ENCODE measurements at places on chromosomes 4 and X.

GRCh38 chr4:83128240-83128929, 13.9 kb upstream of the PLAC8 start:
- DNase-seq, result no peak

DNA sequence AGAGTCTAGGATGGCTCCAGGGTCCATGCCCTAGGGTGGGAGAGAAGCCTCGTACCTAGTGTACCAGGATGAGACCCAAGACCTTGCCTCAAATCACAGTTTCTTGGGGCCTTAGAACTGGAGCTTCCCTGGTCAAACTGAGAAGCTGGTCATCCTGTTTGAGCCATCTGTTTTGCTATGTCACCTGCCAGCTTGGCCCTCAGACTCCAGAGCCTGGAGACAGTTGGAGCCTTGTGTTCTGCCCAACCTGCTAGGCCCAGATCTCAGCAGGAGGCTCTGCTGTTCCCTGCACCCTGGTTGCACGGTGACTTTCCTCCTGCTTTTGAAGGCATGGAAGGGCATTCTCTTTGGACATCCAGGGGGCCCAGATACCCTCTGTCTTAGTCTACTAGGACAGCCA, 206.3 kb upstream of the ATP6AP2 start:
- no peak for DNase-seq

DNA sequence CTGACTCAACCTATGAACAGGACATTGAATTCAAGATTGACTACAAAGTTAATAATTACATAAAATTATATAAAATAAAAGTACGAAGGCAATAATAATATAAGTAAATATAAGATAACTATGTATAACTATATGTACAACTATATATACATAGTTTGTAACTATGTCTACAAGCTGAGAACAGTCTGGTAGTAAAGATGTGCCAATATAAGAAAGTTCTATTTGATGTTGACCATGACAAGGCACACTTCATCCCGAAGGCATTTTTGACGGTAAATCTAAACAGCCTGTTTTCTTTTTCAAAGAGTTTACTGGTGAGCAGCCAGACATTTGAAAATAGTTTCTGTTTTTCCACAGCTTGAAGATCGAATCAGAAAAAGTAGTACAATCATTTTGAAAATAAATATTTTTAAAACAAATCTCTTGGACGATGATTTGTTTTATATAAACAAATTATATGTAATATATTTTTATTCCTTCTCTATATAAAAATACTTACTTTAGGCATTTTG, 112.9 kb downstream of the CEP44 start:
- DNase-seq, result no peak

- DNase-seq, result no peak
Observed at GRCh38 chr4:155659176-155659575, 7.5 kb upstream of the GUCY1A1 start.

DNA sequence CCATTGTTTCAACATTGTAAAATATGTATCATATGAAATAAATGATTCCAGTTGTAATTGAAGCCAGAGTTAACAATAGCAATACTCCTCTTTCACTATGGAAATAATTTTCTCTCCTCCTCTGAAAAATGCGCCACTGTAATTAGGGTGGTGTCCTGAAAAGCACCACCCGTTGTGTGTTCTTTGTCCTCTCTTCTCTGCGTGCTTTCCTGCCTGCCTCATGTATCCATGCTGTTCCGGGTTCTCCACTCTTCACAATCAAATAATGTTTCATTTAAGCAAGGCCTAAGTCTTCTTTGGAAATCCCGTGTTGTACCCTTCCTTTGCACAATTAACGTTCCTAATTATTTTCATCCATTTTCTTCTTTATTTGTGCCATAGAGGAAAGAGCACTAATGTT, 293.3 kb downstream of the ADGRL3 start:
- DNase-seq, result no peak

- no peak for DNase-seq
Observed at GRCh38 chrX:53284684-53285447, 3.5 kb upstream of the IQSEC2 start.

DNA sequence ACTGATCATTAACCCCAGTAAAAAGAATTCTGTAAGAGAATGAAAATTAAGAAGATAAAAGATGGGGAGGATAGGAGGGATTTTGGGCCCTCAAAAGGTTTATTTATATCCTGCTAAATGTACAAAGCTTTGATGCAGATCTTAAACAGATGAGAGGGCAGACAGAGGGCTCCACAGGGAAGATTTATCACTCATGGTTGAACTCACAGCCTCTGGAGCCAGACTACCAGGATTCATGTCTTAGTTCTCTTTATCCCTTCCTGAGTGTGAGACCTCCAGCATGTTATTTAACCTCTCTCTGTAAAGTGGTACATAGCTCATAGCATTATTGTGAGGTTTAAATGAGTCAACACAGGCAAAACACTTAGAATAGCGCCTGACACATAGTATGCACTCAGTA, 74.4 kb downstream of the SOWAHB start:
- no peak for DNase-seq

GRCh38 chrX:125681507-125681906, 361.8 kb downstream of the TEX13C start:
- no peak for DNase-seq

DNA sequence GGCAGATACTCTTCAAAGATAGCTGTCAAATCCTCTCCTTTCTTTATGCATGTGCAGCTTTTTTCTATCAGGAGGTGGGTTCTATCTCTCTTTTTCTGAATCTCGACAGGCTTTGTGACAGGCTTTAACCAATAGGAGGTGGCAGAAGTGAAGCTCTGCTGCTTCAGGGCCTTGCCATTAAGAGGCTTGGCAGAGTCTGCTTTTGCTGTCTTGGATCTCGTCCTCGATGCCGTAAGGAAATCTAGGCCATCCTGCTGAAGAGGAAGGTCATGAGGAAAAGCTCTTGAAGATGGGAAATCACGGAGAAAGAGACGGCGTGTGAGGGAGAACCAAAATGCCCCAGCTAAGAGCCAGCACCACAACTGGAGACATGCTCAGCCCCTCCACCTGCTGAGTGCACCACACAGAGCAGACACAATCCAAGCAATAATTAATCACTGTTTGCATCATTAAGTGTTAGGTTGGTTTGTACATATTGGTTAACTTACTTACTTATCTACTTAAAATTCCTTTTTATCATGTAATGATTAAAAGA, 92.2 kb downstream of the DDIT4L start:
- DNase-seq, result no peak

GRCh38 chr4:150002561-150002960, 75.7 kb upstream of the DCLK2 start:
- no peak for DNase-seq

- DNase-seq, result no peak
Observed at GRCh38 chr4:75830906-75831305, 71.3 kb downstream of the PPEF2 start.

DNA sequence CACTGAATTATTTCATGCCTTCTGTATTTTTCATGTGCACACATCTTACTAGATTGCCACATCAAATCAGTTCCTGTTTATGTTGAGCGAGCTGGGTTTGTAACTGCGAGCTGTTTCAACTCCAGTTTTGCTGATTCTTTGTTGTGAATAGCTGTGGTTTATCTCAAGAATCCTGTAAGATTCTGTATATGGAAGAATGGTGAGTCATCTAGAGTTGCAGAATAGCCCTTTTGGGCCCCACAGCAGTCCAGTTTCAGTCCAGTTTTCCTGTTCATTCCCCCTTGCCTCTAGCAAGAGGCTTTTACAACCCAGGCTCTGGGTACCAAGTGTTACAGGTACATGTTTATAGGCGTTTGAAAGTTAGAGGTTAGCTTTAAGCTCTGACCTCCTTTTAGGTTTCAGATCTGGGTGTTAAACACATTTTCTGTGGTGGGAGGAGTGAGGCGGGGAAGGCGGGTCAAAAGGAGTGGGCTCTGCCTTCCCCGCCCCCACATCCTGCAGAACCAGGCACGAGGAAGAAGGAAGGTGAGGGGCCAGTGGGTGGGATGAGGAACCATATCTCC, 32.7 kb downstream of the TBC1D14 start:
- DNase-seq, result peak; percentile 71

GRCh38 chrX:121886557-121886956, 839.1 kb downstream of the GLUD2 start:
- DNase-seq, result no peak

- DNase-seq, result no peak
Observed at GRCh38 chr4:123573866-123574508, 177.4 kb downstream of the SPRY1 start.

DNA sequence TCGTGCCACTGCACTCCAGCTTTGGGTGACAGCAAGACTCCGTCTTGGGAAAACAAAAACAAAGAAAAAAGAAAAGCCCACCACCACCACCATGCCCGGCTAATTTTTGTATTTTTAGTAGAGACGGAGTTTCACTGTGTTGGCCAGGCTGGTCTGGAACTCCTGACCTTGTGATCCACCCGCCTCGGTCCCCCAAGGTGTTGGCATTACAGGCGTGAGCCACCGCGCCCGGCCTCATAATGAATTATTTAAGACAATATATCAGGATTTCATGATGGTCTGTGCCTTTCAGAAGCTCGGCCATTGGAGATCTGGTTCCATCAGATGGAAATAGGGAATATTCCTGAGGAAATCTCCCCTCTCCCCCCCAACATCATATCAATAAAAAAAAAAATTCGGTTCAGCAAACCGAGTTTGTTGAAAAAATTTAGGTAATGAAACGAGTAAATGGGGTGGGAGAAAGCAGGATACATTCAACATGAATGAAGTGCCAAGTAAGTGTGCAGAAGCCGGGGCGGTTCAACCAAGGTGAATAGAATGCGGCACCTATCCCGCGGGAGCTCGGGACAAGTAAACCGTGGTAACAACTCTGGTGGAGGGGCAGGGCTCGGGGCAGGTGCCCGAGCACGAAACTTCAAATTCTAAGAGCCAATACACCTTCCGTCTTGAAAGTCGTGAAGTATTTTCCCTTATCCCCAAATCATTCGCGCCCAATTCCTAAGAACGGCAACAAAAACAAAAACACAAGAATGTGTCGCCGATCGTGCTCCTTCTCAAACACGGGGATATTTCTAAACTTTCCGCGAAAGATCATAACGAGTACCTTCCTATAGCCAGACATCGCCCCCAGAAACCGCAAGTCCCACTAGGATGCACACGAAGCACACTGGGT, 773 bp upstream of the TXLNG start:
- DNase-seq, result no peak

- no peak for DNase-seq
Observed at GRCh38 chrX:152810403-152810802, 20.2 kb downstream of the CETN2 start.

GRCh38 chrX:20515841-20516461, 249.2 kb upstream of the RPS6KA3 start:
- peak; percentile 74 for DNase-seq

GRCh38 chr4:170666909-170667308, 577.2 kb upstream of the AADAT start:
- no peak for DNase-seq

DNA sequence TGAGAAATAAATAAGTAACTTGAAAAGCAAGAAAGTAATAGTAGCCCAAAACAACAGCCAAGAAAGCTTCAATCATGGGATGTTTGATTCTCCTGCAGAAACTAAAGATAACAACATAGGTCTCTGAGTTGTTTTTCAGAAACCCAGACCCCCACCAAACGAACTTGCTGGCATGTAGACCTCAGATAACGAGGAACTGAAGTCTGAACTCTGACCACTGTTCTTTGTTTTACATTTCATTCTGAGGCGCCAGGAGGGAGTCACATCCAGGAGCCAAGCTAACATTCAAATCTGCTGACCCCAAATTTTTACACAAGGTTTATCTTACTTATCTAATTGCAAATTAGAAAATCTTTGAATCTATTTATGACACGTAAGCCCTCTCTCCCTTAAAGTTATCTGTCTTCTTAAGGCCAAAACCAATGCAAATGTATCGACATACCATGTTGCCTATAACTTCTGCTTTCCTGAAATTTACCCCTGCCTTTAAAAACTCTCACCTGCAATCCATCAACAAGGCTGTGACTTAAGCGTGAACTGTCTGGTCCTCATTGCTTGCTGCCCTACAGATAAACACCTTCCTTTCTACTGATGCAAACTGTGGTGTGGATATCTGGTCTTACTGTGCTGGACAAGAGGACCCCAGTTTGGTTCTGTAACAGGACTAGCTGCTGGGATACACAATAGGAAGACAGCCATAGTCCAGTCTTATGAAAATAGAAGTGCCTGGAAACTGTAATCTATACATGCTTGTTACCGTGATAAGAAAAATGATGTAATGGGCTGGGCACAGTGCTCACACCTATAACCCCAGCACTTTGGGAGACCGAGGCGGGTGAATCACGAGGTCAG, 37.5 kb upstream of the NEIL3 start:
- no peak for DNase-seq

GRCh38 chrX:49309401-49309981, 6.0 kb downstream of the GAGE10 start:
- DNase-seq, result no peak

GRCh38 chrX:18875256-18875878, 108.5 kb downstream of the PHKA2 start:
- no peak for DNase-seq

- DNase-seq, result no peak
Observed at GRCh38 chr4:27267339-27267969, 406.8 kb downstream of the STIM2 start.

GRCh38 chr4:56622176-56622575, 58.9 kb downstream of the HOPX start:
- no peak for DNase-seq

- no peak for DNase-seq
Observed at GRCh38 chrX:112808007-112808406, 32.6 kb downstream of the AMOT start.

- no peak for DNase-seq
Observed at GRCh38 chr4:153486281-153487151, 20.4 kb downstream of the TMEM131L start.

GRCh38 chr4:31461421-31461820, 741.3 kb downstream of the PCDH7 start:
- DNase-seq, result no peak

GRCh38 chrX:29851857-29852605, 363.3 kb upstream of the MAGEB2 start:
- DNase-seq, result no peak

- no peak for DNase-seq
Observed at GRCh38 chr4:75881476-75881875, 20.8 kb downstream of the PPEF2 start.

DNA sequence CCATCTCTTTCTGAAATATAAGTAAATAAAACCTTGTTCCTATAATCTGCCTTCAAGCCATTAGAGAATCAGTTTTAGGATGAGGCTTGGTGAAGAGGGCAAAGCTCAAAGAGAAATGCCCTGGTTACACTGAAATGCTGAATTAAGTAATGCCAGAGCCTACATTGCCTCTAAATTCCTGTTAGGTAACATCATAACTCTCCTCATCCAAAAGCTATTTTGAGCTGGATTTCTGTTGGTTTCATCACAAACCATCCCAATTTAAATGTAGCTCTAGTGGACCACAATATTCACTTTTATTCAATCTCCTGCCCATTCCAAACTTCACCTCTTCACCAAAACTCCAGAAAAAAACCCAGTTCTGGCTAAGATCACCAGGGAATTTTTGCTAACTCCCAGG, 1319.7 kb upstream of the TENM3 start:
- DNase-seq, result no peak
